T-cell (primary cell): ENCODE measurements at places on chromosomes 5 and 9.

GRCh38 chr9:73038613-73039012 is 85.8 kb upstream of the ALDH1A1 start:
- DNase-seq, result no peak

DNA sequence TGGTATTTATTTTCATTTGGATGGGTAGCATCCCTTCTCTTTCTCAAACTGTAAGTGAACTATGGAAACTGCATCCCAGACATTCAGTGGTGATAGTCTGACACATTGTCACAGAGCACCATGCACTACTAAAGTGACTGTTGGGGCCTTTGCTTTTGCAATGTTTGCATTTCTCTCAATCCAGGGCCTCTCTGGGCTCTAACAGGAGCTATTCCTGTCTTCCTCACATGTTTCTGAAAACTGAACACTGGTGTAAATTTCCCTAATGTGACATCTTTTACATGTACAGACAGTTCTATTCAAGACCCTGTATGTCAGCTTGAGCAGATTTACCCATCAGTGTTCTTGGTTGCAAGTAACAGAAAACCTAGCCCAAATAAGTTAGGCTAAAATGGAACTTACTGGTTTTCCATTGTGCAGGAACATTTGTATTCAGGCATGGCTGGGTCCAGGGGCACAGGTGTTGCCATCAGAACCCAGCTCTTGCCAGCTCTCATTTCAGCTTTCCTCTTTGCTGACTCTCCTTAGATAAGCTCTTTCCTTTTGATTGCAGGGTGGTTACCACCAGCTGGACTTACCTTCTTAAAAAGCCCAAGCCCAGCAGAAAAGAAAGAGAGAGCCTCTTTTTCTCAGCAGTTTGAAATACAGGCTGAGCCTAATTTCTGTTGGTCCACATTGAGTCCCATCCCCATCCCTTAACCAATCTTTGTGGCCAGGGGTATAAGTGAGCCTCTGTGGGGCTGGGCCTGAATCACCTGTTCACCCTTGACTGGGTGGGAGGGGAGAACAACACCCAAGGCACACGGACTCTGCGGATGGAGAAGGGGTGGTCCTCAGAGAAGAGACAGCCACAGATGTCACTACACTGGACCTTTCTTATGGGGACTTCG is 234.3 kb downstream of the NR3C1 start:
- no peak for DNase-seq

DNA sequence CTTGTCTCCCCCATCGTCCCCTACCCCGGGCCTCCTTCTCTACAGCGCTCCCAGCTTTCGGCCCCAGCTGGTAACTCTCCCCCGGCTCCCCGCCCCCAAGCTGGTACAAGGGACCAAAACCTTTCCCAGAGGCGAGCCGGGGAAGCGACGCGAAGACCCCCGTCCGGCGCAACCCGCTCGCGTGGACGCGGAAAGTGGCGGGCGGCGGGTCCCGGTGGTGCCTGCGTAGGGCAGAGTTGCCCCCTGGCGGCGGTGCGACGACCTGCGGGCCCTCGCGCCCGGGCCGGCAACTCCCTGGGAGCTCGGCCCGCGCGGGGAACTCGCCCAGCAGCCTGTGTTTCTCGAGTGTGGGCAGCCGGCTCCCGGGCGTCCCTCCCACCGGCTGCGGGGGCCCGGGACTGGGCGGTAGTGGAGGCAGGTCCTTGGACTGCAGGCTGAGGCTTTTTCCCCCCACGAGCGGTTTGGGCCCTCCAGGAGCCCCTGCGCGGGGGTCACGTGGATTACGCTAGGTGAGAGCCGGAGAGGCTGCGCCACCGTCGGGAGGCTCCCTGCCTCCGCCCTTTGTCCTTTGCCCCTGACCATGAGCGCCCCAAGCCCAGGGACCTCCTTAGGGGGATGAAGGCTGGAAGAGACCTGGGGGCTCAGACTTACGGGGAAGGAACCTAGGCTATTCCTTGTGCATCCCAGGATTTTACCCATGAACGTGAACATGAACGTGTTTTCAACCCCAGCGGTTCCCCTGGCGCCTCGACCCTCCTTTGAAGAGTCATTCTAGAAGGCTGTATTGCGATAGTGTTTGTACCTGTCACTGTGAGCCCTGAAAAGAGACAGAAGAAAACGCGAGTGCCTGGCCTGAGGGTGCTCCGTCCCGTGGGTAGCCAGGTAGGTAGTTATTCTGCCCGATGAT is 2.9 kb upstream of the FOXD1 start:
- DNase-seq, result peak; percentile 34

- no peak for DNase-seq
These were observed 323.4 kb downstream of the PIK3R1 start for GRCh38 chr5:68538814-68539420.

- no peak for DNase-seq
These were observed 3.5 kb upstream of the SLC38A9 start for GRCh38 chr5:55715519-55716078.

DNA sequence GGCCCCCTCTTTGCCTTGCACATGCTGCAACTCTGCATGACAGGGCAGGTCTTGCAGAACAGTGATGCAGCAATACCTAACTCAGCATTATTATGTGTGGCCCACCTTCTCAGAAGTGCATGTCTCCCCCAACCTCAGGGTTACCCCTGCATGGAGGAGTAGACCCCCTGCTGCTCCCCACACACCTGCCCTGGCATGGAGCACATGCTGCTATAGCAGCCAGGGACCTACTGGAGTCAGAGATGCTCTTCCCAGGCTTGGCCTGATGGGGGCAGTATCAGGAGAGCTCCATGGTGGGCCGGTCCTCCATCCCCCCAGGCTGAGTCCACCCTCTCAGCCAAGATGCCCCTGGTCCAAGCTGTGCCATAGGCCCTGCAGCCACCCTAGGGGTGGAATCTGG is 13.2 kb upstream of the BOD1 start:
- DNase-seq, result no peak

DNA sequence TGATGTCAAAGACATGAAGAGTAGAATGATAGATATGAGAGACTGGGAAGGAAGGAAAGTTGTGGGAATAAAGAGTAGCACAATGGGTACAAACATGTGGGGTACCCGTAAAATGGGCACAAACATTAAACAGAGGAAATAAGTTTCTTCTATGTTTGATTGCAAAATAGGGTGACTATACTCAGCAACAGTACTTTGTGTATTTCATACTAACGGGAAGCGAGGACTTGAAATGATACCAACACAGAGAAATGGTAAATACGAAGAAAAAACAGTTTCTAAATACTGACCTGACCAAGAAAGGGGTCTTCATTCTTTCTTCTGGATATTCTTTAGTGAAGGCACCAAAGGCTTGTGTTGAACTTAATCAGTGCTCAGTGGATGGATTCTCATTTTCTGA is 31.1 kb downstream of the ATP6V0E1 start:
- DNase-seq, result no peak

- no peak for DNase-seq
These were observed 266.6 kb downstream of the PIK3R1 start for GRCh38 chr5:68482199-68482598.

DNA sequence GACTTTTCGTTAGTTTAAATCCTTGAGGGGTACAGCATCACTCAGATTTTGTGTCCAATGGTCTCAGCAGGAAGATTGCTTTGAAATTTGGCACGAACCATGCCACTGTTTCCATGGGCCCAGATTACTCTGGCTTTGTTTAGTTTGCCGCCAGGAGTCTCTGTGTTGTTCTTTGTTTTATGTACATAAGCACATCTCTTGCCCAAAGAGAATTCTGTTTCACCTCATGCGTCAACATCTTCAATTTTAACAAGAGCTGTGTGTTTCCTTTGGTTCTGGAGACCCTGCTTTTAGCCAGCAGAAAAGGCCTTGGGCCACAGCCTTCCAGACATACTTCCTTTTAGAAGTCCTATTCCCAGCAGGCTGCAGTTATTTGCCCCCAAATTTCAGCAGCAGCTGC is 62.4 kb downstream of the TNPO1 start:
- no peak for DNase-seq
